ENCODE measurements at places on chromosomes 3 and 15.

DNA sequence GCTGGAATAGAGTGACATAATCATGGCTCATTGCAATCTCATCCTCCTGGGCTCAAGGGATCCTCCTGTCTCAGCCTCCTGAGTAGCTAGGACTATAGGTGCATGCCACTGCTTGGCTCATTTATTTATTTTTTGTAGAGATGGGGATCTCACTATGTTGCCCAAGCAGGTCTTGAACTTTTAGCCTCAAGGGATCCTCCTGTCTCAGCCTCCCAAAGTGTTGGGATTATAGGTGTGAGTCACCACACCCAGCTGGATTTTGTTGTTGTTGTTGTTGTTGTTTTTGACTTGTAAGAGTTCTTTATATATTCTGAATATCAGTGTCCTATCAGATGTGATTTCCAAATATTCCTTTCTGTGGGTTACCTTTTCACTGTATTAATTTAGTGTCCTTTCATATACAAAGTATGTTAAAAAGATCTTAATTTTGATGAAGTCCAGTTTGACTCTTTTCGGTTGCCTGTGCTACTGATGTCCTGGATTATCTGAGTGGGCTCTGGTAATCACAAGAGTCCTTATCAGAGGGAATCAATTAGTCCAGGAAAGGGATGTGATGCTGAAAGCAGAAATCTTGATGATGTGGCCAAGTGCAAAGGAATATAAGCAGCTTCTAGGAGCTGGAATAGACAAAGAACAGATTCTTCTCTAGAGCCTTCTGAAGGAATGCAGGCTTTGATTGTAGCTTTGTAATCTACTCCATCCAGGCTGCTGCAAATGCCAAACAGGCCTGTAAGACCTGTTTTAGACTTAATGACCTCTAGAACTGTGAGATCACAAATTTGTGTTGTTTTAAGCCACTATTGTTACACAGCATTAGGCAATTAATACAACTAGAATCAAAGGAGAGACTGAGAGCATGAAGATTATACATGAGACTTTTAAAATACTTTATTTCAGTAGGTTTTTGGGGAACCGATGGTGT lies 30.2 kb downstream of the NCK1 start:
- H3K4me1 ChIP-seq: peaks cover 76% of the 10 kb centered on the region
- H3K36me3 ChIP-seq: peaks cover 29% of the 10 kb centered on the region
- peak overlapping the region; percentile 12 for H3K27ac ChIP-seq
- no peaks in the 10 kb centered on the region for H3K27me3 ChIP-seq

- H3K27me3 ChIP-seq: no peaks in the 10 kb centered on the region
- H3K27ac ChIP-seq: no peak overlapping the region
- no peaks in the 10 kb centered on the region for H3K36me3 ChIP-seq
- no peaks in the 10 kb centered on the region for H3K4me1 ChIP-seq
- no peak for DNase-seq
Measured at GRCh38 chr15:87947560-87947959, 309.0 kb downstream of the NTRK3 start.

DNA sequence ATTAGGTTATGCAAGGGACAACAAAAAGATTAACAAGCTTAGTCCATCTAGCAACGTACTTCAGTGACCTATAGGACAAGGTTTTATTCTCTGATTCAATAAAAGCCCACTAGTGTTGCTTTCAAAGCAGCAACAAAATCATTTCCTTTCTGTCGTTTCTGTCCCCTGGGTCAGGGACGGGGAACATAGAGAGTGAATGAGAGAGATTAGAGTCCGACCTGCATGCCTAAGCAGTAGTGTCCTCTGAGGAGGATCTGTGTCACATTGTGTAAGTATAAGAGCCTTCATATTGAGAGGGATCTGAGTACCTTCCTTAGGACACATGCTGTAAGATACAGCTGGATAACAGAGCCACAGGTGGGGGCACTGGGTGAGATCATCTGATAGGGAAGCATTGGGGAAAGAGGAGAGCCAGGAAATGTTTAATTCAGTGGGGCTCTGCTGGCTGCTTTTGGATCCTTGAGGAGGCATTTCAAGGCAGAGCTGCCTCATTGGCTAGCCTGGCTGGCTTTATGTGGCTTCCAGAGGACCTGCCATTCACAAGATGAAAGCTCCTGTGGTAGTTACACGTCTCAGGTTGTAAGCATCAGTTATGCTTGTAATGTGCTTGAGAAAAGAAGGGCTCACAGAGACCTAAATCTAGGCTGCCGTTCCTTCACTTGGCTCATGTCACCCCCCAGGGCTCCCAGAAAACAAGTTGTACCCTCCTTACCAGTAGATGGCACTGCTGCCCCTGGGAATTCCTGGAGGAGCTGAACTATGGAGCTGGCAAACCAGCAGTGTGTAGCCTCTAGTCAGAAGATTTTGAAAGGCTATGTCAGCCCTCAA lies 2.7 kb downstream of the TMEM108 start:
- peaks cover 25% of the 10 kb centered on the region for H3K27me3 ChIP-seq
- no peak for DNase-seq
- H3K4me1 ChIP-seq: peaks cover 10% of the 10 kb centered on the region
- peaks cover 5% of the 10 kb centered on the region for H3K36me3 ChIP-seq

DNA sequence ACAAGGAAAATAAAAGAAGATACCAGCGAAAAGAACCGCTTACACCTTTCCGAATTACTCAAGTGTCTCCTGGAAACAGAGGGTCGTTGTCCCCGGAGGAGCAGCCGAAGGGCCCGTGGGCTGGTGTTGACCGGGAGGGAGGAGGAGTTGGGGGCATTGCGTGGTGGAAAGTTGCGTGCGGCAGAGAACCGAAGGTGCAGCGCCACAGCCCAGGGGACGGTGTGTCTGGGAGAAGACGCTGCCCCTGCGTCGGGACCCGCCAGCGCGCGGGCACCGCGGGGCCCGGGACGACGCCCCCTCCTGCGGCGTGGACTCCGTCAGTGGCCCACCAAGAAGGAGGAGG lies 325 bp downstream of the ALCAM start:
- H3K27me3 ChIP-seq: no peaks in the 10 kb centered on the region
- H3K4me3 ChIP-seq: peak overlapping the region; percentile 84
- no peaks in the 10 kb centered on the region for H3K36me3 ChIP-seq
- peak; percentile 38 for DNase-seq

DNA sequence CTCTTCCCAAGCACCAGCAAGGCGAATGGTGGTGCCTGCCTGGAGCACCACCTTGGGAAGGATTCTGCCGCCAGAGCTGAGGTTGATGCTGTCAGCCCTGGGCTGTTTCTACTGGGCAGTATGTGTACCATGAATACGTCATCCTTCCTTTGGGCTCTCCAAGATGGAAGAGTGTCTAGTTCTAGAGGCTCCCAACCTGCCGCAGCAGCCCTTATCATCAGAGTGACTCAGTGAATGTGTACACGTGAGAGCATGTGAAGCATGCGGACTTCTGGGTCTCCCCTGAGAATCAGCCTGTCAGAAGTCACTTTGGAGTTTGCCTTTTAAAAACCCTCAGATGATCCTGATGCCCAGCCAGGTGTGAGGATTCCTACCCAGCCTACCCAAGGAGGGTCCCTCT lies 20.9 kb downstream of the PLA2G4D start:
- H3K27ac ChIP-seq: no peak overlapping the region
- H3K4me3 ChIP-seq: no peak overlapping the region
- peaks cover 5% of the 10 kb centered on the region for H3K27me3 ChIP-seq

GRCh38 chr15:57253500-57253899 lies 122.8 kb upstream of the CGNL1 start:
- H3K27ac ChIP-seq: no peak overlapping the region
- H3K4me1 ChIP-seq: no peaks in the 10 kb centered on the region
- no peak overlapping the region for H3K4me3 ChIP-seq

DNA sequence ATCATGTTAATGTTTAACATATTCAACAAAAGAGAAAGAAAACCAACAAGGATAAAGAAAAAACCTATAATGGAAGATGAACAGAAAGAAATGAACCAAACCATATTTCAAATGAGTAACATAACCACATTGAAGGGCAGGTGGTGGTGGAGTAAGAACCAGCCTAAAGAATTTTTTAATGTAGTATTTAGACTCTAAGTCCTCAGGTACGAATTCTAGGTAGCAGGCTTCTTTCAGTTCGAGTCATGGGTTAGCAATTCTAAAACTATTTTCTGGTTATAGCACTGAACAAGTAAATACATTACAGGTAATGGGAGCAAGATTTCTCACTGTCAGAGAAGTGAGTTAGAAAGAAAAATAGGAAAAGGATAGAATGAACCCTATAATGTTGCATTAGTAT lies 24.4 kb downstream of the DCBLD2 start:
- no peaks in the 10 kb centered on the region for H3K27me3 ChIP-seq
- no peak overlapping the region for H3K4me3 ChIP-seq
- H3K27ac ChIP-seq: peak overlapping the region; percentile 11
- peaks cover 6% of the 10 kb centered on the region for H3K36me3 ChIP-seq
- no peak for DNase-seq

GRCh38 chr3:150130404-150131100 lies 159.9 kb upstream of the PFN2 start:
- no peaks in the 10 kb centered on the region for H3K36me3 ChIP-seq
- H3K27ac ChIP-seq: no peak overlapping the region
- peaks cover 8% of the 10 kb centered on the region for H3K27me3 ChIP-seq
- DNase-seq: no peak

DNA sequence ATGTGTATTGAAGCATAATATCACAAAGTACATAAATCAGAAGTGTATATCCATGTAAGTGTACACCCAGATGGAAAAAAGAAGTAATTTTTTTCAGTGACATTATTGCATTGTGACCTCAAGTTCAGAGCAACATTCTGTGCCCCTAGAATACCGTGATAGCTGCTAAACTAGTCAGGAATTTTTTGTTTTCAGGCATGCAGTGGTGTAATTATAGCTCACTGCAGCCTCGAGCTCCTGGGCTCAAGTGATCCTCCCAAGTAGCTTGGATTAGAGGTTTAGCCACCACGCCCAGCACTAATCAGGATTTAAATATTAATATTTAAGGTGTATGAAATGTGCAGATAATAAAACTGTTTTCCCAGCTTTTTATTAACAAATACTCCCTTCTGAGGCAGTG lies 25.5 kb downstream of the SEC62 start:
- no peaks in the 10 kb centered on the region for H3K27me3 ChIP-seq
- no peaks in the 10 kb centered on the region for H3K36me3 ChIP-seq
- no peak overlapping the region for H3K27ac ChIP-seq
- no peak overlapping the region for H3K4me3 ChIP-seq

DNA sequence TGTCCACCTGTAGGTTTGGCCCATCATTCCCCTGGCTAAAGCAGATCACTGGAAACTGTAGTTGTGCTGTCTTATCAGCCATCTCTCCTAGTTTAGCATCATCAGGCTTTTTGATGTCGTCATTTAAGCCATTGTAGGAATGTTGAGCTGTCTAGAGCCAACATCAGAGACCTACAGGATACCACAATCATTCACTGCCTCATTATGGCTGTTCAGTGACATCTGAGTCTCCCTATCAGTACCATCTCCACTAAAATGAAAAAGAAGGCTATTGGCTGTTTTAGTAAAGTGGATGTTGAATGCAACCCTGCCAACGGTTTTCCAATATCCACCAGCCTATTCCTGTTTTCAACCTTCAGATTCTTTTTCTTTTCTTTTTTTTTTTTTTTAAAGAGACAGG lies 29.2 kb downstream of the RLBP1 start:
- H3K4me3 ChIP-seq: no peak overlapping the region
- H3K27ac ChIP-seq: no peak overlapping the region
- no peaks in the 10 kb centered on the region for H3K27me3 ChIP-seq
- peaks cover 2% of the 10 kb centered on the region for H3K4me1 ChIP-seq
- no peak for DNase-seq
- H3K36me3 ChIP-seq: peaks cover 36% of the 10 kb centered on the region

- peaks cover 6% of the 10 kb centered on the region for H3K27me3 ChIP-seq
- H3K4me3 ChIP-seq: no peak overlapping the region
- no peak overlapping the region for H3K27ac ChIP-seq
Measured at GRCh38 chr15:32904448-32904847, 186.6 kb downstream of the GREM1 start.
